ENCODE measurements at places on chromosomes 16 and 17. TPM values are rescaled to one million over a fixed set of nuclear protein-coding genes. Genes with fewer than 3 reads are reported as not detected.

DNA sequence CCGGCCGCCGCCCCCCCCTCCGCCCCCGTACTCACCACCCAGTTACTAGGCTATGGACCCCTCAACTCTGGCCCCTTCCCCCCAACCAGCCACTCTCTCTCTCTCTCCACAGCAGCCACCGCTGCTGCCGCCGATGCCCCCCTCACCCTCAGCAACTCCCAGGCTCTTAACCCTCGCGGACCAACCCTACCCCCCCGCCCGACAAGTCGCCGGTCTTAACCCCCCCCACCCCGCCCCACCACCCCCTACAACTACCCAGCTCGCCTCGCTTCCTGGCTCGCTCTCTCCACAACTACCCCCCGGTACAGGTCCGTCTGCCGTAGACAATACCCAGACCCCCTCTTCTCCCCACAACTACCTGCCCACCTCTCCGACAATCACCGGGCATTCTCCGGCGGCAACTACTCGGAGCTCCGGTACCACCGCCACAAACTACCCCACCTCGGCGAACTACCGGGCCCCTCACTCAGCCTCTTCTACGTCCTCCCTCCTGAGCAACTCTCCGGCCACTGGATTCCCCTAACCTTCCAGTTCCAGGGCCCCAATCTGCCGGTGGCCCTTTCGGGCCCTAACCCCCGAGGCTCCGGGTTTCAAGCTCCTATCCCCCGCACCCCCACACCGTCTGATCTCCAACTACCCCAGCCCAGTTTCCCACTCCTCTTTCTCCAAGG is 702 bp downstream of the PHF23 start:
- no peaks in the 10 kb centered on the region for H3K27me3 ChIP-seq
- peak overlapping the region; percentile 83 for H3K4me3 ChIP-seq
- peak; percentile 50 for DNase-seq

DNA sequence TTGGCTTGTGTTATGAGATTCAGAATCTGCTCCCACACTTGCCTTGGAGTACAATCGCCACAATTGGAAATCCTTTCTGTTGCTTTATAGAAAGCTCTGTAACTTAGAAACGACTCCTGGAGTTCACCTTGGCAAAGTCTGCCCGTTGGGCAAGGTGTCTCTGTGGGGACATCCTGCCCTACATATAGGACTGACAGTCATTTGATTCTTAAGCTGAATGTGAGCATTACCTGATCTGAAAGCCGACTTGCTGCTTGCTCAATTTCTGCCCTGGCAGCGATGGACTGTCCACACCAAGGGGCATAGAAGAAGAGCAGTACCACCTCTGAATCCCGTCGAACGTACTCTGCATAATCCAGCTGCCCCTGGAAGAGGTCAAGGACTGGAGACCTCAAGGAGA is 6.9 kb downstream of the TXNDC11 start:
- H3K4me3 ChIP-seq: no peak overlapping the region
- no peak overlapping the region for H3K27ac ChIP-seq
- H3K36me3 ChIP-seq: peaks cover 39% of the 10 kb centered on the region
- DNase-seq: no peak
- H3K27me3 ChIP-seq: no peaks in the 10 kb centered on the region

- peaks cover 29% of the 10 kb centered on the region for H3K4me1 ChIP-seq
- H3K27me3 ChIP-seq: no peaks in the 10 kb centered on the region
- peaks cover 32% of the 10 kb centered on the region for H3K36me3 ChIP-seq
- DNase-seq: no peak
Measured at GRCh38 chr17:76565728-76566612, 19.7 kb downstream of the ST6GALNAC2 start.

GRCh38 chr16:15671530-15672117 is 21.6 kb downstream of the NDE1 start:
- no peak for DNase-seq
- H3K4me1 ChIP-seq: peaks cover 26% of the 10 kb centered on the region
- peaks cover 23% of the 10 kb centered on the region for H3K36me3 ChIP-seq
- H3K27ac ChIP-seq: no peak overlapping the region

Gene C17orf50
- total RNA-seq: not detected

Gene PRAC2
- total RNA-seq: not detected

Gene MGAT5B
- 0.46 TPM for total RNA-seq
